Epithelial cell of esophagus (primary cell): ENCODE measurements at places on chromosomes 7 and 10.
A peak's percentile ranks its signal among the peaks of the same experiment; 100 is the strongest.

GRCh38 chr7:127253281-127254162 is 781 bp upstream of the GRM8 start:
- DNase-seq = peak; percentile 56

- DNase-seq = peak; percentile 42
Observed at GRCh38 chr10:11715815-11716494, 26.2 kb upstream of the ECHDC3 start.

DNA sequence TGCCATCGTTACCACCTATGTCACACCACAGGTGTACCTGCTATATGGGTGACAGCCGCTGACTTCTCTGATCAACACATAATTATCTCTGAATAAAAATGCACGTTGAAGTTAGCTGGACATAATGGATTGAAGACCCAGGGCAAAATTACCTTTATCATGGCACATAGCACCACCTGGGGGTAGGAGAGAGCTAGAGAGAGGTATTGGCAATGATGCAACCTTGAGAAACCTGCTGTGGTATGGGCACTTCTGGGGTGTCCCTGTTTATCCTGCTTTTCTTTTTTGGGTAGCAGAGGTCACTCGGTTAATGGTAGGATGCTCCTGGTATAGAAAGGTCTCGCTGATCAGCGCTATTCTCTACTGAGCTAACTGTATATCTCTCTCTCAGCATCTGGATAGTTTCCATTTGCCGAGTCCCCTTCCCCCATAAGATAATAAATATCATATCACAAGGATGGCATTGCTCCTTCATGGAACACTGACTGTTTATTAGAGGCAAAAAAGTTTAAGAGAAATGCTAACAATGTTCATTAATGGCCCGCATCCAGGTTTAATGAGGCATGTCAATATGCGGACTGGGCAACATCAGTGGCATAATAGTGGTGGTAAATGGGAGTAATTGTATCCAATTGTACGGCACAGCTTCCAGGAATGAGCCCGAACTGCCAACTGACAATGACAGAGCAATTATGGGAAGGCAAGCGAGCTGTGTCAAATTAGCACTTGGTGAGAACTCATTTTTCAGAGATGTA is 323.1 kb downstream of the TFEC start:
- DNase-seq = peak; percentile 41

DNA sequence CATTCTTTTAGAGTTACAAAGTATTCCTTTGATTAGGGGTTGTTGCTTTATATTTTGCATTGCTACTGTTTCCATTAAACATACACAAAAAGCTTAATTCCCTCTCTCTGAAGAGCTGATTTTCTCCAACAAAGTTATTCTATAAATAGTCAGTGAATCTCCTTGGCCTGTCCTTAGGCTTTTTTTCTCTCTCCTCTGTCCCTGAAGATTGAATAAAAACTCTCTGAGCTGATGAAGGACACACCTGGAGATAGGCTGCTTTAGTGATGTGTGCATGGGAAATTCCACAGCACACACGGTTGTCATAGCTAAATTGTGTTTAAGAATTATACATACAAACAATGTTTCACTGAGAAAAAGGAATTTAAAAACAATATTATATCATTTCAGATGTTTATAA is 90.5 kb upstream of the TMEM106B start:
- no peak for DNase-seq

DNA sequence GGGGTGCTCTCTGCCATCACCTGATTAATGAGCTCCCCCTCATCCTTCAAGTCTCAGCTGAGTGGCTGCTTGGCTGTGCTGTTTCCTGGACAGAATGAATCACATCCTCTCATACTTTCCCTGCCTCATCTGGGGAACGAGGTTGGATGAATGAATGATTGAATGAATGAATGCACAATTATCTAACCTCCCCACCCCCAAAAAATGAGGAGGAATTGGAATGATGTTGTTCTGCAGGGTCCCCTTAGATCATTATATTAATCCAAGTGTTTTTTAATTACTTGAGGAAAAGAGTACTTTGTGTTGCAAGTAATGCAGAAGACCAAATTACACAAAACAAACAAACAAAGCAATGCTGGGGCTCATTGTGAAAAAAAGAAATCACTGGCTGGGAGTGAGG is 240.2 kb downstream of the BUB3 start:
- no peak for DNase-seq

GRCh38 chr7:121436688-121437087 is 40.6 kb upstream of the FAM3C start:
- no peak for DNase-seq

DNA sequence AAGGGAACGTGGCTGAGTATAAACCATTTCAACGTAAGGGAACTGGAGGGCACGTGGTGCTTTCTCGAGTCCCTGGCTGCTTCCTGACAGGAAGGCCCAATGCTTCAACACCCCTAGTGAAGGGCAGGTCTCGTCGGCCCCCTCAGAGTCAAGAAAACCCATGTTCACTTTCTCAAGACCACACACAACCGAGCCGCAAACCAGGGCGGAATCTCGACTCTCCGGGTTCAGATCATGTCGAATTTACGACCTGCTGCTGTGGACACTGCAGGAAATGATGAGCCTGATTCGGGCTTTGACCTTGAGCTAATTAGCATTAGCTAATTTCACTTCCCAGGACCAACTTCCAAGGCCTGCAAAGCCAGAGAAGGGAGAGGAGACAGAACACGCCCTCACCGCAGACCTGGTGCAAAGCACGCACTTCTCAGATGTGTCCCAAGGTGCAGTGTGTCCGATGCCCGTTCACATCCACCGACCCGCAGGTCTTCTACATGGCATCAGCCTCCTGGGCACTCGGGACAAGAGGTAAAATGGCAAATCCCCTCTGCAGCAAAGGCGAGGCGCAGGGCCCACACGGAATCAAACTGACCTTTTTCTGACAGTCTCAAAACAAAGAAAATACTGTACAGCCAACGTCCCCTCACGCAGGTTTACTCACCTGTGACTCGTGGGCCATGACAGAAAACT is 94.7 kb downstream of the DIP2C start:
- no peak for DNase-seq

- peak; percentile 29 for DNase-seq
Observed at GRCh38 chr10:46050941-46051623, 5.0 kb upstream of the MSMB start.

DNA sequence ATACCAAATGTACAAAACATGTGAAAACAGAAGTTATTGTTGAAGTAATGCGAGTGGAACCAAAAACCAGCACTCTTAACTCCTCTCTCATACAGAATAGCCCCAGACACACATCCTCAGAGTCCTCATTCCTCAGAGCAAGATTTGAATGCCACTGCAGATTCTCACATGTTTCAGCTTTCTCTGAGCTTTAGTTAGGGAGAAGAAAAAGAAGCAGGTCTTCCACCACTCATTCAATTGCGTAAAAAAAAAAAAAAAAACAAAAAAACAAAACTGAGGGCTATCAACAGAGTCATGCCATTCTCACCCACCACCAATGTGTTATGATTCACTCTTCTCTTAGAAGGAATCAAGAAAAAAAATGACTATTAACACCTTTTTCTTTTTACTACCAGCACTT is 287.7 kb downstream of the IPMK start:
- DNase-seq = no peak

GRCh38 chr10:76301211-76301610 is 869.8 kb downstream of the LRMDA start:
- no peak for DNase-seq
